ENCODE measurements at places on chromosomes 1 and 21. TPM values are rescaled to one million over a fixed set of nuclear protein-coding genes. Genes with fewer than 3 reads are reported as not detected.

The TRAPPC10 gene
- total RNA-seq, result 71.5 TPM

The AMIGO1 gene
- 0.20 TPM for total RNA-seq

The MAB21L3 gene
- not detected for total RNA-seq

The HES5 gene
- not detected for total RNA-seq

The CD58 gene
- total RNA-seq, result 54.0 TPM

The CYB5RL gene
- total RNA-seq, result 14.5 TPM

The CNIH4 gene
- total RNA-seq, result 45.5 TPM

The DYNLT5 gene
- total RNA-seq, result not detected

The NPHS2 gene
- total RNA-seq, result not detected

The THEM5 gene
- not detected for total RNA-seq

The TRABD2B gene
- total RNA-seq, result not detected

The OBSCN gene
- 10.4 TPM for total RNA-seq

The PLA2G2F gene
- total RNA-seq, result not detected

The ZNF648 gene
- not detected for total RNA-seq

The INKA2 gene
- 1.9 TPM for total RNA-seq

The GNG12 gene
- 0.33 TPM for total RNA-seq

The ERICH3 gene
- total RNA-seq, result 0.23 TPM

The OLFML2B gene
- not detected for total RNA-seq

The CACNA1S gene
- not detected for total RNA-seq

The C4BPB gene
- 0.91 TPM for total RNA-seq

The TNFRSF4 gene
- total RNA-seq, result 8.1 TPM

The KRTAP11-1 gene
- not detected for total RNA-seq

The LCE3D gene
- not detected for total RNA-seq

The TCHH gene
- total RNA-seq, result 0.12 TPM

The FCGR3B gene
- total RNA-seq, result not detected

The RCC1 gene
- total RNA-seq, result 61.4 TPM

The CHAF1B gene
- total RNA-seq, result 28.9 TPM

The CLCA4 gene
- not detected for total RNA-seq

The ASPM gene
- 91.3 TPM for total RNA-seq

The TRAF3IP3 gene
- 351 TPM for total RNA-seq

The KRTAP6-2 gene
- not detected for total RNA-seq

The USP48 gene
- total RNA-seq, result 96.8 TPM

The OR2G6 gene
- total RNA-seq, result not detected

The OR14K1 gene
- total RNA-seq, result not detected

The CCDC17 gene
- 3.9 TPM for total RNA-seq

The BACE2 gene
- 0.79 TPM for total RNA-seq

The CNTN2 gene
- not detected for total RNA-seq

The SESN2 gene
- total RNA-seq, result 21.5 TPM

The CRNN gene
- not detected for total RNA-seq

The KCNN3 gene
- not detected for total RNA-seq

The LCA5L gene
- total RNA-seq, result not detected

The FCER1A gene
- not detected for total RNA-seq

The PLA2G2C gene
- not detected for total RNA-seq

The GNG4 gene
- total RNA-seq, result 0.53 TPM

The VASH2 gene
- 0.79 TPM for total RNA-seq

The LHX8 gene
- not detected for total RNA-seq

The SDE2 gene
- total RNA-seq, result 16.6 TPM

The CRABP2 gene
- total RNA-seq, result 1.9 TPM

The SMIM12 gene
- total RNA-seq, result 52.7 TPM

The TMPRSS3 gene
- total RNA-seq, result 22.3 TPM

The LHX4 gene
- not detected for total RNA-seq

The AMPD1 gene
- total RNA-seq, result not detected
